A549 treated with GW870086 at 1 μM for 4 hours (cell line): ENCODE measurements at places on chromosomes 4 and X. TPM values are rescaled to one million over a fixed set of nuclear protein-coding genes. Genes with fewer than 3 reads are reported as not detected.

Gene TSC22D3
- 119 to 150 TPM (median 136 TPM) in 5 replicates for total RNA-seq

Gene EFHC2
- 0.11 to 0.42 TPM (median 0.30 TPM) in 5 replicates for total RNA-seq

Gene DRD5
- total RNA-seq, result not detected in 5 replicates

Gene GPR119
- total RNA-seq, result not detected in 5 replicates

Gene FAM50A
- total RNA-seq, result 92.4 to 124 TPM (median 106 TPM) in 5 replicates

Gene DMRTC1
- not detected in 5 replicates for total RNA-seq

Gene SOWAHD
- 0.08 to 0.24 TPM in 2 of 5 replicates, not detected in the others for total RNA-seq

Gene NRK
- not detected in 5 replicates for total RNA-seq
